ENCODE measurements at places on chromosomes 5 and 9. TPM values are rescaled to one million over a fixed set of nuclear protein-coding genes. Genes with fewer than 3 reads are reported as not detected.

Gene C5orf52
- not detected for total RNA-seq

Gene IL4
- not detected for total RNA-seq

Gene SOHLH1
- total RNA-seq = not detected

Gene OR1L6
- total RNA-seq = not detected

Gene CARD9
- total RNA-seq = 2.5 TPM

Gene DNAI1
- total RNA-seq = not detected
